ENCODE measurements at places on chromosomes 5 and 9.

GRCh38 chr5:101955891-101956290, 340.2 kb downstream of the SLCO4C1 start:
- DNase-seq: no peak

GRCh38 chr5:86075139-86075538, 542.6 kb upstream of the COX7C start:
- DNase-seq: no peak

- no peak for DNase-seq
These were observed 49.6 kb downstream of the IL31RA start for GRCh38 chr5:55900776-55901175.

DNA sequence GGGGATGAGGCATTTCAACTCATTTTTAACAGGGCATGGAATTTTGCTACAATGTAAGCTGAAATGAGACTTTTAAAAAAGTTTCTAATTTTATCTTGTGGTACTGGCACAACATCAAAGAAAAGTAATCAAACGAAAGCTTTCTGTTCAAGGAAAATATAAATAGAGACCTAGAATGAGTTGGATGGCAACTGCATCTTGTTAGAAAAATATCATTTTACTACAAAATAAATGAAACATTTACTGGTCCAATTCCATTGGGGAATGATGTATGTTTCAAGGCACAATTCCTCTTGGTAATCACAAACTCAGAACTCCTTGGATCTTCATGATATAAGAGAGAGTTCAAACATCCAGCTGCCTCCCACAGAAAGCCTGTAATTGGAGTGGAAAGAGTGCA, 102.8 kb downstream of the HMHB1 start:
- no peak for DNase-seq

- no peak for DNase-seq
These were observed 74.6 kb downstream of the ACTL7B start for GRCh38 chr9:108780942-108781734.

Measured in CD4-positive, alpha-beta T cell treated with Interleukin-15 for 4 hours (primary cell).